ENCODE measurements at places on chromosomes 3 and 15.

DNA sequence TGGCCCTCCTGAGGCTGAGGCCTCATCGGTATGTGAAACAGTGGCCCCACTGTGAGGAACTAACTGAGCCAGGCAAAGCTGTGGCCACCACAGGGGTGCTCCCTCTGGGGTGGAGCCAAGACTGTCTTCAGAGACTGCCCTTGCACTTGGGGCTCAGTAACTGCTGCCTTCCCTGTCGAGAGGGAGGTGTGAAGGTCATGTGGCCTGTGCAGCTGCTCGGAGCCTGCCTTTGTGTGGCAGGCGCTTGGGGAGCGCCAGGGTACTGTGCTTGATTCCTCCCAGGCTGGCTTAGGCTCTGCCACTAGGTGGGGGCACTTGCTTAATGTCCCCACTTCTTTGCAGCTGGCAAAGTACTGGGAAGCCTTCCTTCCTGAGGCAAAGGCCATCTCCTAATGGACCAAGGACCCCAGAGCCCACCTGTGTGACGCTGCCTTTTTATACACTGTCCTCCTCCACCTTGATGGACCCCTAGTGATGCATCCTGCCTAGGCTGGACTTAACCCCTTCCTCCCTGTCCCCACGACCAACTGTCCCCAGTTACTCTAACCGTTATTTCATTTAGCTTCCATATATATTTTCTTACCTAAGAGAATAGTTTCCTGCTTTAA lies 14.2 kb upstream of the SNX22 start:
- no peak for DNase-seq

GRCh38 chr15:38226608-38227266 lies 25.9 kb upstream of the SPRED1 start:
- no peak for DNase-seq

- no peak for DNase-seq
Measured at GRCh38 chr3:183008303-183008702, 28.0 kb upstream of the DCUN1D1 start.

GRCh38 chr3:13788522-13789424 lies 91.1 kb downstream of the WNT7A start:
- DNase-seq: no peak

GRCh38 chr3:66413151-66413751 lies 87.6 kb downstream of the LRIG1 start:
- DNase-seq: no peak

DNA sequence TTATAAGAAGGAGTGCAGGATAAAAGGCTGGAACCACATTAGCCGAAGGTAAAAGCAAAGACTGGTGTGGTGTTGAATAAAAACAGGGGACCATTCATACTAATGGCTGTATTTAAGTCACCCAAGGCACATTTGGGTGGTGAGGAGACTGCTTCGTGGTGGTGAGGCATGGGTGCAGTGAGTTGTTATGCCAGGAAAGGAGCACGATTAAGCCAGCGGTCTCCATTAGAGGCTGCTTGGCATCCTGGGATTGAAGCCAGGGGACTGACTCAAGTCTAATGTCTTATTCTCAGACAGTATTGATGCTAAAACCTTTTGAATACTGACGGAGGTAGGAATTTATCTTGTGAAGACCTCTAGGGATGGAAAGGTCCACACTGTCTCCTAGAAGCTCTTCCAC lies 21.9 kb downstream of the FEM1B start:
- DNase-seq: no peak

- DNase-seq: no peak
Measured at GRCh38 chr3:32814361-32814760, 3.4 kb upstream of the TRIM71 start.

DNA sequence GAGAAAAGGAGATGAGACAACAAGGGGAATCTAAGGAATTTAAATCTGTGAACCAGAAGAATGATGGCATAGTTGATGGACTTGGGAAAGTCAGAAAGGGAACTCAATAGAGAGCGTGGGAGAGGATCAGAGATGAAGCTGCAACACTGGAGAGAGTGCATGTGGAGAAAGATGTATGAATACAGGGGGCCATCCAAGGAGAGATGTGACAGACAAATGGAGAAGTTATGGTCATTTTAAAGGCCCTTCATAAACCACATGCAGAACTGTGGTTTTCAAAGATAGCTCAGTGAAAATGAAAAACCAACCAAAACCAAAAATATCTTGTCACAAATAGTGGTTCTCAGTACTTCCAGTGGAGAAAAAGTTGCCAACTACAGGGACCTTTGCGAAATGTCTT lies 265.2 kb downstream of the SUCLG2 start:
- DNase-seq: no peak
